Fibroblast of upper back skin (primary cell): ENCODE measurements at places on chromosomes 2 and 18.

DNA sequence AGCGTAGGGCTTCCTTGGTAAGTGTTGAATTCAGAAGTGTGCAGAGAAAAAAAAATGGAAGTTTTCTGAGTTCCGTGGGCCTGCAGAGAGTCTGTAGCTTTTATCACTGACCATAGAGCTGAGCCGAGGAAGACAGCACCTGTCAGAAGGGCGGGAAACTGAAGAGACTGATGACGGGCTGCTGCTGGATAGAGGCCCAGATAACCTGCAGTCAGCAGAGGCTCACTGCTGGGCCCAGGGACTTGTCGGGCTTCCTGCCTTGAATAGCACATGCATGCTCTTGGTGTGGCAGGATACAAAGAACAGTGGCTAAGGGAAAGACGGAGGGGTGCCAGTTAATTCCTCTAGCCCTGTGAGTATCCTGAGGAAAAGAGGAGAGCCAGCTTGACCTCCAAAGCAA lies 166.4 kb downstream of the MGAT5 start:
- DNase-seq = no peak

DNA sequence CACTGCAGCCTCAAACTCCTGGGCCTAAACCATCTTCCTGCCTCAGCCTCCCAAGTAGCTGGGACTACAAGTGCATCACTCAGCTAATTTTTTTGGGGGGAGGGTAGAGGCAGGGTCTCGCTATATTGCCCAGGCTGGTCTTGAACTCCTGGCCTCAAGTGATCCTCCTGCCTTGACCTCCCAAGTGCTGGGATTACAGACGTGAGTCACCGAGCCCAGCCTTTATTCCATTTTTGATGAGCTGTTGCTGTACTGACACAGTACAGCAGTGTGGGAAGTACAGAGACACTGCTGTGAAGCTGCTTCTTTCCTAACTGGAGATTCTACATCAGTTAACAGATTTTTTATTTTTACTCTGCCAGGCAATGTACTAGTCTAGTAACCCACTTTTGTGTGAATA lies 18.8 kb downstream of the PTRHD1 start:
- DNase-seq = no peak

DNA sequence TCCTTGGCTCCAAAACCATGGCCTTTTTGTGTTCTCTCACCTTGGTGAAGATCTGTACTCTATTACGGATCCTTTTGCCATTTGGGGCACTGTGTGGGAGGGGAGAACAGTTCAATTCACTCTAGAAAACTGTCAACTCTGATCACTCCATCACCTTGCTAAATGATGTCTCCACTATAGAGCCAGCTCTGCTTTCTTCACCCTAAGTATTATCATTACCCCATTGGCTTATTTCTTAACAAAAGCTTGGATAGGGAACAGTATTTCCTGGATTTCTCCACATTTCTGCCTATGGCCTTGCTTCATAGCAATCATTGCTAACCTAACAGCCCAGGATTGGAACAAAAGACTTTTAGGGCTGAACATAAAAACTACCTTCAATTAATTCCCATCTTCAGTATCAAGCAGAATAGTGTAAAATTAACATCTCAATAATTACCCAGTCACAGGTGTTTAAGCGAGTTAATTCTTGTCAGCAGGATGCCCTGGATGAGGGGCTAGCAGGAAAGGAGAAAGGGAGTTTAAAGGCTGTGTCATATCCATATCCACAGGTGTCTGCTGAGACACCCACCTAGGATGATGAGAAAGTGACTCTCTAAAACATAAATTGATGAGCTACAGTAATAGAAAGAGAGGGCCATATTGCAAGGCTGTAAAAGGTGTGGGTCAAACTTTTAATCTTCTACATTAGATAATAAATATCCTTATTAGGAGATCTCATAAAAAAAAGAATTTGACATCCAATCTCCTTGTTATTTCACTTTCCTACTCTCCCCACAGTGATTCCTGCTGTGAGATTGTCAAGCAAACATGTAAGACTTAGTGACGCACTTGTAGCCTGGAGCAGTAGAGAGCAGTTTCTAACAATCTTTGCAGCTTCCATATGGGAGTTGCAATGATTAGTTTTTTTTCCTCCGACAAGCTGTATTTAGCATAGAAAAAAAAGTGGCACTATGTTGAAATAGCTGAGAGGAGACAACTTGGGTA lies 589.5 kb upstream of the NXPH2 start:
- no peak for DNase-seq

DNA sequence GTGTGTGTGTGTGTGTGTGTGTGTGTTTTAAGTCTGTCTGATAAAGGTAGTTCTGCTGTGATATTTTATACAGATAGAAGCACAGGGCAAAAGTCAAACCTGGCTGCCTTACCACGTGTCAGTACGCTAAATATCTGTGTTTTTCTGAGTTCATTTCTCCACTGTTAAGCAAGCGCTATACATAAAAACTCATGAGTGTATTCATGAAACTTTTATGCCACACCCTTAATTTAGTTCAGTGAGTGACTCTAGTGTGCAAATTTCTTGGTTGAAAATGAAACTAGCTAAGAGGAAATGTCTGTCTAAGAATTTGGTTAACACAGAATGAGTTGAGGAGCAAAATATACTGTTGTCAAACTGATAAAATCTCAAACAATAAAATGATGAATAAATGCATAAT lies 11.2 kb downstream of the CASP10 start:
- no peak for DNase-seq

DNA sequence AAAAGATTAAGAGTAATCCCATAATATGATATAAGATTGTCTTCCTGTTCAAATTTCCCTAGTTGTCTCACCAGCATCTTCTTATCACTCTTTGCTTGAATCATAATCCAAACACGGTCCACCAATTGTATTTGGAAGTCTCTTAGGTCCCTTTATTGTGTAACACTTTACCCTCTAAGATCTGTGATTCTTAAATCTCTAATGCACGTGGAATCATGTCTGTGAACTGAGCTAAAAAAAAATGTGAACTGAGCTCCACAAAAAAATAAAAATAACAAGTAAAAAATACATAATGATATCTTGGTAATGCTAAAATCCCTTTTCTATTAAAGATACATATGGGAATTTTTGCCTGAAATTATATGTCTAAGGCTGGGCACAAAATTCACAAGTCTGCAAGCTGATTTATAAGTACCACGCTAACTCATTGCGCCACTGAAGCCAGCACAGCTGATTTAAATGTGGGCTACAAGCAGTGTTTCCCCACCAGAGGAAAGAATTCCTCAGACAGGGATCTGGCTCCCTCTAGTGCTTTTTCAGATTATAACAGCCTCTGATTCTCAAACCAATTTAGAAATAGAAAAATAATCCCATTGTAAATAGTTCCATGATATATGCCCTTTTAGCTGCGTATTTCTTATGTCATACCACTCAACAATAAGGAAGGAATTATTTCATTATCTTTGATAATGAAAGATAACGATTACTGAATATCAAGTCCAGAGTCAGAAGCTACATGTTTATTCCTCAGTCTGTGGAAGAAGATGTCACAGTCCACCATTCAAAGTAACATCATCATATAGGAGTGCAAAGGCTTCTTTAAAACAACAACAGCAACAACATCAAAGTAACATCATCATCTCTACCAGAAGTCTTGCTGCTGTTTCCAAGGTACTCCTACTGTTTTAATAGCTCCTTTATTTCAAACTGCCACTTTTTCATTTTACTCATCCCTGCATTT lies 22.9 kb downstream of the RBM43 start:
- peak; percentile 81 for DNase-seq

GRCh38 chr2:203191961-203192360 lies 46.9 kb upstream of the CYP20A1 start:
- DNase-seq = no peak

DNA sequence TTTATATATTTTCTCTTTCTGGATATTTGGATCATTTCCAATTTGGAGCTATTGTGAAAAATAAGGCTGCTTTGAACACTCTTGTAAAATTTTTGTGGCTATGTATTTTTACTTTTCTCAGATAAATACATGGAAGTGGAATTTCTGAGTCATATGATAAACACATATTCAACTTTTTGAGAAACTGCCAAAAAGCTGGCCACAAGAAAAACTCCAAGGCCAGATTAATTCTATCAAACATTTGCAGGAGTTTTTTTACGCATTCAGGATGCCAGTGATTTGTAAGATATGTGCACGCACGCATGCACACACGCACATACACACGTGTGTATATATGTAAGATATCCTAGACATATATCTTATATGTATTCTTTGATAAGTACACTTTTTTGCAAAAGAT lies 477.5 kb upstream of the SPHKAP start:
- peak; percentile 84 for DNase-seq

GRCh38 chr2:166516712-166517303 lies 22.8 kb upstream of the SCN7A start:
- DNase-seq = peak; percentile 20

- DNase-seq = no peak
Observed at GRCh38 chr2:20149703-20150030, 75.3 kb downstream of the SDC1 start.

DNA sequence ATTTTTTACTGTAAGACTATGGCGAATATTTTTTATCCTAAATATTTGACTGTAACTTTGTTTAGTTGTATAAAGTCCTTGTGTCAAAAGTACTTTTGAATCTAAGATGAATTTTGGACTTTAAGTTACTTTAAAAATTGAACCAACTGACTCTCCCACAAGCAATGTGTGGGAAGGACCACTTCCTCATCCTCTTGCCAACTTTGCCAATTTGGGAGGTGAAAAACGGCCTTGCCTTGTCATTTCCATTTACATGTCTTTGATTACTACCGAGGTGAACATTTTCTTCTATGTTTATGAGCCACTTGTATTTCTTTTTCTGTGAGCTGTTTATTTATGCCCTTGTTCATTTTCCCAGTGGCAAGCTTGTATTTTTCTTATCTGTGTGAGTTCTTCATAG lies 12.8 kb upstream of the MSGN1 start:
- no peak for DNase-seq

DNA sequence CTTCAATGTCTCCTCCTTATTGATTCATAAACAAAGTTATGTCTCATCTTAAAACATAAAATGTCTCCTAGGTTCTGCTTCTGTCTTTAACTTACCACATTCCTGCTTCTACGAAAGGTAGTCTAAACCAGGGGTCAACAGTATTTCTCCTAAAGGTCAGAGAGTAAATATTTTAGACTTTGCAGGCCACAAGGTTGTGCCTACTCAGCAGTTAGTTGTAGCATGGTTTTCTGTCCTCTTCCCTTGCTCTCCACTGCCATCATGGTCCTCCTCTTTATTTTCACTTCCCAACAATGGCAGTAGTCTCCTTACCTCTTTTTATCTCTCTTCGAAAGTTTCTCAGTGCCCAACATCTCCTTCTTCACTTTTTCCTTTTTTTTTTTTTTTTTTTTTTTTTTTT lies 68.3 kb upstream of the LRP1B start:
- DNase-seq = no peak

DNA sequence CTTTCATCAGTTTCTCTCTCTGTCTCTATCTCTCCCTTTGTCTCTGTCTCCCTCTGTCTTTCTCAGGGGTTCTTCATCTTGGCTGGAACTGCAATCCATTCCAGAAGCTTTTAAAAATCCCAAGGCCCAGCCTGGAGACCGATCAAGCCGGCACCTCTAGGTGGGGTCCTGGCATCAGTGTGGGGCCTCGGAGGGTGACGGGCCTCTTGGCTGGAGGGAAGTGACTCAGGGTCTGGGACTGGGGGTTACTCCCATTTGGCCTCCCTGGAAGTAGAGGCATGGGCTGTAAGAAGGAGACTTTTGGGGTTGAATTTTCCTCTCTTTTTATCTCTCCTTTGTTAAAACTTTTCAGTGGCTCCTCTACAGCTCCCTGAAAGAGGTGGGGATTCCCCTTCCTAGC lies 52.8 kb upstream of the OTOF start:
- DNase-seq = peak; percentile 75
